ENCODE measurements at places on chromosomes 2 and 18. TPM values are rescaled to one million over a fixed set of nuclear protein-coding genes. Genes with fewer than 3 reads are reported as not detected.
A peak's percentile ranks its signal among the peaks of the same experiment; 100 is the strongest.

DNA sequence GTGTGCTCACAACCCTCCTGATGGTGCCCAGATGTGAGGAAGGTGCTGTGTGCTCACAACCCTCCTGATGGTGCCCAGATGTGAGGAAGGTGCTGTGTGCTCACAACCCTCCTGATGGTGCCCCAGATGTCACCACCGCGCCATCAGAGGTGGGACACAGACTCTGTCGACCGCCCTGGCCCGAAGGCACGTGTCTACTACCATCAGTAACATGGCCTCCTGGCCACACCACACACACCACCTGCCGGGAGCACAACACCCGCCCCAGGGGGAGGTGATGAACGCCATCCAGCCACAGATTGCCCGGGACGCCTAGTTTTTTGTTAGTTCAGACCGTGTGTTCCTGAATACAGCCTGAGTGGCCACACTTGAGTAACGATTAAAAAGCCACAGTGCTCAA is 24.5 kb downstream of the HDAC4 start:
- H3K4me3 ChIP-seq = no peak overlapping the region
- no peak for ATAC-seq
- H3K4me1 ChIP-seq = peaks cover 18% of the 10 kb centered on the region
- H3K36me3 ChIP-seq = peaks cover 6% of the 10 kb centered on the region
- H3K27ac ChIP-seq = no peak overlapping the region

DNA sequence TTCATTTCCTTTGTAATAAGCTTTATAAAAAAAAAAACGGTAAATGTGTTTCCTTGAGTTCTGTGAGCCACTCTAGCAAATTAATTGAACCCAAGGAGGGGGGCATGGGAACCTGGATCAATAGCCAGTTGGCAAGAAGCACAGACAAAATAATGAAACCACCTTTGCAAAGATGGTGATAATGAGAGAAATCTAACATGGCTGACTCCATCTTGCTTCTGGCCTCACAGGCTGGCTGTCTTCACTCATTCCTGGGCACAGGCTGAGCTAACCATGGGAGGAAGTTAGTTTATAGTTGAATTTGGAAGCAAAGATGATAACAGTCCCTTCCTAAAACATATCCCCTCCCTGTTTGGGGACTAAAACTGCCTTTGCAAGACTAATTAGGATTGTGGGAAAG is 95.1 kb downstream of the B3GNT2 start:
- H3K27me3 ChIP-seq = no peaks in the 10 kb centered on the region
- H3K36me3 ChIP-seq = no peaks in the 10 kb centered on the region
- peaks cover 6% of the 10 kb centered on the region for H3K4me1 ChIP-seq
- H3K27ac ChIP-seq = no peak overlapping the region
- no peak overlapping the region for H3K4me3 ChIP-seq

- H3K36me3 ChIP-seq = peaks cover 6% of the 10 kb centered on the region
- H3K27ac ChIP-seq = peak overlapping the region; percentile 38
- no peak overlapping the region for H3K4me3 ChIP-seq
Observed at GRCh38 chr2:43239981-43240765, 13.8 kb upstream of the ZFP36L2 start.

SAG gene
- total RNA-seq = 0.04 TPM

IAH1 gene
- total RNA-seq = 65.1 TPM

MAL gene
- total RNA-seq = 65.9 TPM

L3MBTL4 gene
- total RNA-seq = 0.19 TPM

TXNDC2 gene
- not detected for total RNA-seq

TUBA3E gene
- not detected for total RNA-seq

- no peak overlapping the region for H3K27ac ChIP-seq
- ATAC-seq = no peak
- H3K4me3 ChIP-seq = no peak overlapping the region
- H3K27me3 ChIP-seq = no peaks in the 10 kb centered on the region
- no peaks in the 10 kb centered on the region for H3K4me1 ChIP-seq
- H3K36me3 ChIP-seq = no peaks in the 10 kb centered on the region
Observed at GRCh38 chr2:39234754-39235153, 9.0 kb downstream of the CDKL4 start.

- no peak for ATAC-seq
- peaks cover 37% of the 10 kb centered on the region for H3K4me1 ChIP-seq
- peak overlapping the region; percentile 85 for H3K27ac ChIP-seq
- no peaks in the 10 kb centered on the region for H3K27me3 ChIP-seq
- peaks cover 100% of the 10 kb centered on the region for H3K36me3 ChIP-seq
- peak overlapping the region; percentile 92 for H3K4me3 ChIP-seq
Observed at GRCh38 chr2:74205113-74205512, 6.7 kb downstream of the MTHFD2 start.

DNA sequence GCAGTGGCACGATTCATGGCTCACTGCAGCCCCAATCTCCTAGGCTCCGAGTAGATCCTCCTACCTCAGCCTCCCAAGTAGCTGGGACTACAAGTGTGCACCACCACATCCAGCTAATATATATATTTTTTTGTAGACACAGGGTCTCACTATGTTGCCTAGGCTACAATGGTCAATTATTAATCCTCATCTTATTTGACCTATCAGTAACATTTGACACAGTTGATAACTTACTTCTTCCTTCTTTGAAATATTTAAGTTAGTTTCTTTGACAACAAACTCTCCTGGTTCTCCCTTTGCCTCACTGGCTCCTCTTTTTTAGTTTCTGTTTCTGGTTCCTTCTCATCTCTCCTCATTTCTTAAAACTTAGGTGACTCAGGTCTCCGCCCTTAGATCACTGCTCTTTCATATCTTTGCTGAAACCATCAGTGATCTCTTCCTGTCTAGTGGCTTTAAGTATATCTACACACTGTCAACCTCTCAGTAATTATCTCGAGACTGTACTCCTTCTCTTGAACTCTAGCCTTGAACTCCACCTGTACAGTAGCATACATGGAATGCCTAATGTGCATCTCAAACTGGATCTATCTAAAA is 11.5 kb downstream of the PGAP1 start:
- ATAC-seq = peak; percentile 99
- no peaks in the 10 kb centered on the region for H3K27me3 ChIP-seq
- peak overlapping the region; percentile 87 for H3K27ac ChIP-seq
- peak overlapping the region; percentile 75 for H3K4me3 ChIP-seq

- H3K36me3 ChIP-seq = no peaks in the 10 kb centered on the region
- no peak overlapping the region for H3K27ac ChIP-seq
- peaks cover 20% of the 10 kb centered on the region for H3K27me3 ChIP-seq
- H3K4me1 ChIP-seq = peaks cover 9% of the 10 kb centered on the region
- H3K4me3 ChIP-seq = no peak overlapping the region
Observed at GRCh38 chr2:101123795-101124471, 27.2 kb downstream of the TBC1D8 start.

FOXI3 gene
- total RNA-seq = not detected

GRCh38 chr18:8163286-8163959 is 445.8 kb upstream of the RAB12 start:
- H3K27me3 ChIP-seq = no peaks in the 10 kb centered on the region
- H3K36me3 ChIP-seq = peaks cover 2% of the 10 kb centered on the region
- no peak overlapping the region for H3K27ac ChIP-seq
- no peaks in the 10 kb centered on the region for H3K4me1 ChIP-seq
- no peak overlapping the region for H3K4me3 ChIP-seq

DNA sequence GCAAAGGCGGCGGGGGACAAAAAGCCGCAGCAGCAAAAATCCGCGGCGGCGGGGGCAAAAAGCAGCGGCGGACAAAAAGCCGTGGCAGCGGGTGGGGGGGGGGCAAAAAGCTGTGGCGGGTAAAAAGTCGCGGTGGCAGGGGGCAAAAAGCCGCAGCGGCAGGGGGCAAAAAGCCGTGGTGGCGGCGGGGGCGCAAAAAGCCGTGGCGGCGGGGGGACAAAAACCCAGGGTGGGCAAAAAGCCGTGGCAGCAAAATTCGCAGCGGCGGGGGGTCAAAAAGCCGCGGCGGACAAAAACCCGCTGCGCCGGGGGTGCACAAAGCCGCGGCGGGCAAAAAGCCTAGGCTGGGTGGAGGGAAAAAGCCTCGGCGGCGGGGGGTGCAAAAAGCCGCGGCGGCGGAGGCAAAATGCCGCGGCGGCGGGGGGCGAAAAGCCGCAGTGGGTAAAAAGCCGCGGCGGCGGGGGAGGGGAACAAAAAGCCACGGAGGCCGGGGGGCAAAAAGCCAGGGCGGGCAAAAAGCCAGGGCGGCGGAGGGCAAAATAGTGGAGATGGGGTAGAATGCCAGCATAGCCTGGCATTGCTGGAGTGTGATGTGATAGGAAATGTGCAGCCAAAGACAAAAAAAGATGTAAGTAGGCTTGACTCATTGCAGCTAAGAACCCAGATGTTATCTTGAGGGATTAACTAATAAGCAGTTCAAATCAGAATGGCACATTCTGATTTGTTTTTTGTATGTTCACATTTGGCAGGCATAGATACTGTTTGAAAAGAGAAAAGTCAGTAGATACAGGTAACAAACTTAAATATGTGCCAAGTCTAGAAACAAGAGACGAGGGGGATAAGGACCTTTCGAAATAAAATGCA is 1076.3 kb downstream of the RPIA start:
- H3K4me3 ChIP-seq = no peak overlapping the region
- H3K27me3 ChIP-seq = peaks cover 25% of the 10 kb centered on the region
- no peak for ATAC-seq
- H3K4me1 ChIP-seq = no peaks in the 10 kb centered on the region
- no peak overlapping the region for H3K27ac ChIP-seq

DNA sequence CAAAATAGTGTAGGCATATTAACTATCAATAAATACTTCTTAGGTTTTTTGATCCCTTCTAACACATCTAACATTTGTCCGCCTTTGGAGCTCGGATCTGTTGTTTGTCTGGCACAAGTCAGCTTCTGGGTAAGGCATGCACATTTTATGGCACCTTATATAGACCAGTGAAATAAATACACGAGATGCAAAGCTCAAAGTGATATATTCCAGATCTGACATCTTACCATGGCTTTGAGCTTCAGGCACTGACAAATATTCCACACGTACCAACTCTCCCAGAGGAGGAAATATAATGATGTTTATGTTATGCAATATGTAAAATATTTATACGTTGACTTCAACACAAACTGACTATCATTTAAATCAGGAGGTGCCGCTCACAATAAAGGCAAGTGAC is 430.1 kb upstream of the SMIM21 start:
- no peaks in the 10 kb centered on the region for H3K4me1 ChIP-seq
- ATAC-seq = no peak
- H3K36me3 ChIP-seq = no peaks in the 10 kb centered on the region
- peaks cover 28% of the 10 kb centered on the region for H3K27me3 ChIP-seq

- H3K27ac ChIP-seq = no peak overlapping the region
- no peaks in the 10 kb centered on the region for H3K27me3 ChIP-seq
- no peak overlapping the region for H3K4me3 ChIP-seq
- H3K36me3 ChIP-seq = peaks cover 18% of the 10 kb centered on the region
- no peak for ATAC-seq
- peaks cover 3% of the 10 kb centered on the region for H3K4me1 ChIP-seq
Observed at GRCh38 chr2:240595381-240596079, 9.0 kb downstream of the CAPN10 start.

DNA sequence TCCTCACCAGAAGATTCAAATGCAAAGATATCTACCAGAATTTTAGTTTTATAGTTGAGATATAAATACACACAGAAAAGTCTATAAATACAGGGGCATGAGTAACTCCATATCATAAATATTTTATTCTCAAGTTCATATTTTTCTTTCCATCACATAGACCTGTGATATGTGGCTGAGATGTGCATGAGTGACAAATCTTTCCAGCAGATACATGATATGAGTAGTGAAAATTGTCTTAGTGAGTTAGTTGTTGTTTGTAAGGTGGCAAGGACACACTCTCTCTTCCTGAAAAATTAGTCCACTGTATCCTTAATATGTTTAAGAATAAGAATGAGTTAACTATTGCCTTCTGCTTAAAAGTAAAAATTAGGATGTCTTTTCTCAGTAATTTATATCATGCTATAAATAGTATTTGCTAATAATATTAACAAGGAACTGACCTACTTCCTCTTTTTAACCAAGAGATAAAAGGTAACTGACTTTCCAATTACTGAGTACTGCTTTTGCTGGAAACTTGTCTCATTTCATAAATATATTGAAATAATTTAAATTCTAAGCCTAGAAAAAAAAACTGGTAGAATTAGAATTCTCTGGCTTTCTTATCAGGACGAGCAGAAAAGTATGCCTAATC is 85.2 kb upstream of the SESTD1 start:
- no peaks in the 10 kb centered on the region for H3K4me1 ChIP-seq
- H3K4me3 ChIP-seq = no peak overlapping the region
- H3K36me3 ChIP-seq = no peaks in the 10 kb centered on the region
- H3K27me3 ChIP-seq = no peaks in the 10 kb centered on the region
- no peak overlapping the region for H3K27ac ChIP-seq

NYAP2 gene
- total RNA-seq = not detected

DNA sequence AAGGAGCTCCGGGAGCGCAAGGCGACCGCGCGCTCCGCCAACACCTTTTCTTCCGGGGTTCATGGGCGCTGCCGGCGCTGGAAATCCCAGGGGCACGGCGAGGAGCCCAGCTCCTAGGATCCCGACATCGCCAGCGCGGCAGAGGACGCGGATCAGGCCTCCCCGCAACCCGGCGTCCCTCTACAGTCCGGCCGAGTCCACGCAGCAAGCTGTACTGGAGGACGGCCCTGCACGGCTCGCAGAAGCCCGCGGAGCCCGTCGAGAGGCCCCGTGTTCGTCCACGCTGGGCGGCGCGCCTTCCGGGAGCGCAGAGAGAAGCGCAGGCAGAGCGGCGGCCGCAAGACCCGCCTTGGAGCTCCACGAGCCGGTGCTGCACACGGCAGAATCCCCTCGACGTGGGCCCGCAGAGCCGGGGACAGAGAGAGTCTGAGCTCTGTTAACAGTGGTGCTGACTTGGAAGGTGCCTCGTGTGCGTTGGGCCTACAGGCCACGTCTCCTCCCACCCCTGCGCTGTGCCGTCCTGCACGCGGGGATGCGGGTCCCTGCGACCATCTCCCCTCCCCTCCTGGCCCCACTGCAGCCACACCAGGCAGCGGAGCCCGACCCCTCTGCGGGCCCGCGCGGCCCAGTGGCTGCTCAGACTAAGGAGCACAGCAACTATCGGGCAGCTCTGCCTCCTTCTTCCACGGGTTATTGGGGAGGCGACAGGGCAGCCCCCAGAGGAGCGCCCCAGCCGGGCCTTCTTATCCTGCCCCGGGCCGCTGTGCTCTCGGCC is 28.1 kb upstream of the PTPN2 start:
- H3K27me3 ChIP-seq = no peaks in the 10 kb centered on the region
- ATAC-seq = no peak
- H3K36me3 ChIP-seq = no peaks in the 10 kb centered on the region
- H3K27ac ChIP-seq = no peak overlapping the region

DNA sequence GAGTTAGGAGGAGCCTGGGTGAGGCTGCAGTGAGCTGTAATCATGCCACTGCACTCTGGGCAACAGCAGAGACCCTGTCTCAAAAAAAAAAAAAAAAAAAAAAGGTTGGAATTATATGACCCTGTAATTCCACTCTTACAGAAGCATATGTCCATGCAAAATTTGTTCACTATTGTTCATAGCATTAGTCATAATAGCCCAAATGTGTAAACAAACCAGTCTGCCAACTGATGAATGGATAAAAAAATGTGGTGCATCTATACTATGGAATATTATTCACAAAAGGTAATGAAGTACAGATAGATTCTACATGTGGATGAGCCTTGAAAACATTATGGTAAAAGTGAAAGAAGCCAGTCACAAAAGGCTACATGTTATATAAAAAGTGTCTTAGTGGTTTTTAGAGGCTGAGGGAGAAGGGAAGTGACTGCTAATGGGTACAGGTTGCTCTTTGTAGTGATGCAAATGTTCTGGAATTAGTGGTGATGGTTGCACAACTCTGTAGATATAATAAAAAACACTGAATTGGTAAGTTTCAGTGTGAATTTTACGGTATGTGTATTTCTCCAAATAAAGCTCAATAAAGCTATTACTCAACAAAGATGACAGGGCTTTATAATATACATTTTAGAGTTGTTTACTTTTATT is 9.4 kb downstream of the COA5 start:
- H3K27ac ChIP-seq = peak overlapping the region; percentile 9
- ATAC-seq = no peak
- no peaks in the 10 kb centered on the region for H3K27me3 ChIP-seq
- peaks cover 87% of the 10 kb centered on the region for H3K36me3 ChIP-seq
- H3K4me1 ChIP-seq = peaks cover 7% of the 10 kb centered on the region
- H3K4me3 ChIP-seq = no peak overlapping the region

All from activated T-helper 17 cell treated with anti-CD3 and anti-CD28 coated beads, Interleukin-2, amount 50 U/mL, for 72 hours (primary cell).